ENCODE measurements at places on chromosomes 11 and 22.

- no peak for DNase-seq
Measured at GRCh38 chr22:19420321-19420720, 11.2 kb downstream of the HIRA start.

DNA sequence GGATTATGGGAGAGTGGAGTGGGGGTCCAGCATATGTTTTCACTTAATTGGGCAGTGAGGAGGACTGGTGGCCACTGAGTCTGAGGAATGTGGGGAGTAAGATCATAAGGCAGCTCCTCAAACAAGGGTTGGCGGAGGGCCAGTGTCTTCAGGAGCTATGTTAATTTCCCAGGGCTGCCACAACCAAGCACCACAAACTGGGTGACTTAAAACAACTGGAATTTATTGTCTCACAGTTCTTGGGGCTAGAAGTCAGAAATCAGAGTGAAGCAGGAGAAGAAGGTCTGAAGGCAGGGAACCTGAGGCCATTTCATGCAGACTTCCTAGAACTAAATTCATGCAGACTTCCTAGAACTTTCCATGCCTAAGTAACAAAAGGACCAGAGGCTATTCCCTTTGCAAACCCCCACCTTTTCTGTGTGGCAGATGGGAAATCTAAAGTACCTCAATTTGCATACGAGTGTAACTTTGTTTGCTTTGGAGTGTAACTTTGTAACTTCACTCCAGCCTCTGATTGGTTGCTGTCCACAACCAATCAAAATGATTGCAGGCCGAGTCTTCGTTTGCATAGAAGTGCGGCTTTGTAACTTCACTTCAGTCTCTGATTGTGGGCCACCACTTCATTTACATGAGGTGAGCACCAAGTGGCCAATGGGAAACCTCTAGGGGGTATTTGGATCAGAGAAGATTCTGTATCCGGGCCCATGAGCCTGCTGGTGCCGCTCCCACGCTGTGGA lies 50.5 kb upstream of the ZBED5 start:
- no peak for DNase-seq

DNA sequence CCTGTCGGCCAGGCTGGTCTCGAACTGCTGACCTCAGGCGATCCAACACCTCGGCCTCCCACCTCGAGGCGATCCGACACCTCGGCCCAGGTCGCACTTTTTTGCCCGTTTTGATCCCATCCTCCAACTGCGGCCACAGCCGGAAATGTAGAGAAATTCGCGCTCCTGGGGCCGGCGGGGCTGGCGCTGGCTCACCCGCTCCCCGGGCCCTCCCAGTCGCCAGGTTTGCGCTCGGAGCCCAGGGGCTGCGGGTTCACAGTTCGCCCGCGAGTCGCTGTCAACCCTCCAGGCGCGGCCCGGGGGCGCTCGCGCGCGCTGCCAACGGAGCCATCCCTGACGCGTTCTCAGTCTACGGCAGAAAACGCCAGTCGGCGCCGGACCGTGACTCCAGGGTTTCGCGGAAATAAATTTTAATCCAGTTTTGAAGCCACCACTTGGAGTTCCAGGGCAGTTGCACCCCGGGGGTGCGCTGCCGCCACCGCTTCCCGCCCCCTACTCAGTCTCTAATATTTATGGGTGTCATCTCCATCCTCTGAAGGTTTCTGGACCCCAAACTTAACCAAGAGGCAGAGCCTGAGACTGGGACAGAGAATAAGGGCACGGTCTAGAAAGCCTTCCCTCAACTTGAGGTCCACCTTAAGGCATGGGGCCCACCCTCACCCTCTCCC lies 1.5 kb upstream of the KLHDC7B start:
- DNase-seq: peak; percentile 81

GRCh38 chr11:73862986-73863385 lies 13.7 kb downstream of the COA4 start:
- no peak for DNase-seq

- DNase-seq: peak; percentile 35
Measured at GRCh38 chr11:34215806-34216453, 110.5 kb downstream of the NAT10 start.

- no peak for DNase-seq
Measured at GRCh38 chr11:9566561-9567063, 6.9 kb upstream of the WEE1 start.

DNA sequence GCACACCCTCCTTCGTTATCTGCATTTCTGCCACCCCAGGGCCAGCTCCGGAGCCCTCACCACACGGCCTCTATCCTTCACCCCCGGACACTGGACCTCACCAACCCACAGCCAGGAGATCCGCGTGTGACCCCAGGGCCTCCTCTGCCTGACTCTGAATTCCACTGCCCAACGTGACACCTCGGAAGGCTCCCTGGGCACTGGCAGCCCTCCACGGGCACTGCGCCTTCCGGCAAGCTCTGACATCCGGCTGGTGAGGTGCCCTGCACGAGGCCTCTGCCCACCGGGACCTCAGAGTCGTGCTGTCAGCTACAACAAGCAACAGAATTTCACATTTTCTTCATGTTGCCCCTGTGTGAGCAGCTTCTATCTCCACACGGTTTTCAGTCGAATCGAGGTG lies 148.3 kb downstream of the CRYBB2 start:
- no peak for DNase-seq

GRCh38 chr11:121443688-121444275 lies 8.3 kb upstream of the SORL1 start:
- DNase-seq: no peak

DNA sequence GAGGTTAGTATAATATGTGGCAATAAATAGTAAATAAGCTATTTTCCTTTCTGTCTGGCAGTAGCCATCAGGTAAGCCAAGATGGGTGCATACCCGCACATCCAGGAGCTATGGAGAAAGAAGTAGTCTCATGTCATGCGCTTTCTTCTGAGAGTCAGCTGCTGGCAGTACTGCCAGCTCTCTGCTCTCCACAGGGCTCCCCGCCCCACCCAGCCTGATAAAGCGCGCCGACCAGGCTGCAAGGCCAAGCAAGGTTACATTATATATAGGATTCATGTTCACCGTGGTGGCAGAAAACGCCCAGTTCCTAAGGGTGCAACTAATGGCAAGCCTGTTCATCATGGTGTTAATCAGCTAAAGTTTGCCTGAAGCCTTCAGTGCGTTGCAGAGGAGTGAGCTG lies 126.2 kb downstream of the ATG16L2 start:
- DNase-seq: no peak

- DNase-seq: no peak
Measured at GRCh38 chr22:42997582-42998090, 17.3 kb downstream of the PACSIN2 start.

DNA sequence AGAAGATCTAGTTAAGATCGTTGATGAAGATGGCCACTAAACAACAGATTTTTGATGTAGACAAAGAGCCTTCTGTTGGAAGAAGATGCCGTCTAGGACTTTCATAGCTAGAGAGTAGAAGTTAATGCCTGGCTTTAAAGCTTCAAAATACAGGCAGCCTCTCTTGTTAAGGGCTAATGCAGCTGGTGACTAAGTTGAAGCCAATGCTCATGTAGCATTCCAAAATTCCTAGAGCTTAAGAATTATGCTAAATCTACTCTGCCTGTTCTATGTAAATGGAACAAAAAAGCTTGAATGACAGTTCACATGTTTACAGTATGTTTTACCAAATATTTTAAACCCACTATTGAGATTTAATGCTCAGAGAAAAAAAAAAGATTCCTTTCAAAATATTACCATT lies 492.6 kb downstream of the CNTN5 start:
- DNase-seq: no peak

DNA sequence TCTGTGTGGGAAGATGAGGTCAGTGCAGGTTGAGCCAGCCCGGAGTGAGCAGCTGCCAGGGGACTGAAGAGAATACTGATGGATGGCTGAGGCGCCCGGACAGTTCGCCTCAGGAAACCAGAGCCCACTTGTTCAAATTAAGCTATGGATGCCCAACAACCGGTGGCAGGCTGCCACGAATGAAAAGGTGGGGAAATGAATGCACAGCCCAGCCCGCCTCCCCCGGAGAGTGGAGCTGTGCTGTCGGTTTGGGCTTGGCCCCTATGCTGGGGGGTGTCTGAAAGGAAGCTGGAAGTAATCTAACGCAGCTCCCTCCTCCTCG lies 21.9 kb downstream of the HSPA8 start:
- DNase-seq: no peak

- DNase-seq: no peak
Measured at GRCh38 chr11:132030896-132031295, 660.5 kb downstream of the NTM start.

- no peak for DNase-seq
Measured at GRCh38 chr11:19208959-19209546, 7.3 kb upstream of the CSRP3 start.

- no peak for DNase-seq
Measured at GRCh38 chr11:74179234-74180052, 8.4 kb downstream of the PPME1 start.

GRCh38 chr11:70368961-70369360 lies 29.4 kb upstream of the CTTN start:
- no peak for DNase-seq

DNA sequence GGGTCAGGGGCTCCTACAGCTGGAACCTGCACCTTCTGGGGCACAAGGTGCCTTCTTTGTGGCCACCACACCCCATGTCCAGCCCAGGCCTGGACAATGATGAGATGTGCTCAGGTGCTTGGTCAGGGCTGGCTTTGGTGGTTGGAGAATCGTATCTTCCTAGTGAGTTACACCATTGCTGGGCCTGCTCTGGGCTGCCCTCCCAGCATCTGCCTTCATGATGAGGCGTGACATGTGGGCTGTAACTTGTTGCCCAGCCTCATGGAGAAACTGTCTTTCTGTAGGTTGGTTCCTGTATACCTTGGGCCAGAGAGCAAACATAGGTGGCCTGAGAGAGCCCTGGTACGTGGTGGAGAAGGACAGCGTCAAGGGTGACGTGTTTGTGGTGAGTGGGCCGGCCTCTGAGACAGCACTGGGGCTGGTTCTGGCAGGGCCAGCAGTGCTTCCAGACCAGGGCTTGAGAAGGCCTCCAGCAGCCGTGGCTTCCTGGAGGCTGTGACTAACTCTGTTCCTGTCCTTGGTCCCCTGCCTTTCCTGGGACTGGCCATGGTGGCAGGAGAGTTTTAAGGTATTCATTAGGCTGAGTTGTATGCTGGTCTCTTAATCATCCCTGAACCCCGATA lies 18.1 kb downstream of the TRMU start:
- DNase-seq: no peak

DNA sequence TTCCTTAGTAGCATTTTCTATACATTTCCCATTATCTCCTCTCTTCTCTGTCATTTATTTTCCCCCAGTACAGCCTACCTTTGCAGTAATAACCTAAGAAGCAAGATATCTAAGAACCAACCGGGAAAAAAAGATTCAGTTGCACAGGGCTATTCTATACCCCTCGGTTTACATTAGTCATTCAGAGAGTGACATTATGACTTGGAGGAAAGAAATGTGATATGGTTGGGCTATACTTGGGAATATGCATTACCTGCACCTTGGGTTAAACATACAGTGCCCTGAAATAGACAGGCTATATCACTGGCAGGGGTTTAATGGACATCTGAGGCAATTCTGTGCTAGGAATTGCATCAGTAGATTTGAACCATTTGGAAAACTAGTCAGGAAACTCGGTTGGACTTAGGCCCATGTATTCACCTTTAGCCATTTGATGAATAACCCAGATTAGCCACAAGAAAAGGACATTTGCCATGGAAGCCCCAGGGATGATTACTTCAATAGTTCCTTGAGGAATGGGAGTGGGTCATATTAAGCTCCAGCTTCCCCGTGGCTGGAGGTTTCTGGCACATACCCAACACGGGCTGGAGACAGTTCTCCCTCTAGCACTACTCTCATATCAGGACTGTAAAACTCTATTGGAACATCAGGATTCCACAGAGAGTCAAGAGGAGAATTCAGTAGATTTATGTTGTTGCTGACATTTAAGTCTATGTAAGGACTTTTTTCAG lies 973.2 kb downstream of the NTM start:
- no peak for DNase-seq

DNA sequence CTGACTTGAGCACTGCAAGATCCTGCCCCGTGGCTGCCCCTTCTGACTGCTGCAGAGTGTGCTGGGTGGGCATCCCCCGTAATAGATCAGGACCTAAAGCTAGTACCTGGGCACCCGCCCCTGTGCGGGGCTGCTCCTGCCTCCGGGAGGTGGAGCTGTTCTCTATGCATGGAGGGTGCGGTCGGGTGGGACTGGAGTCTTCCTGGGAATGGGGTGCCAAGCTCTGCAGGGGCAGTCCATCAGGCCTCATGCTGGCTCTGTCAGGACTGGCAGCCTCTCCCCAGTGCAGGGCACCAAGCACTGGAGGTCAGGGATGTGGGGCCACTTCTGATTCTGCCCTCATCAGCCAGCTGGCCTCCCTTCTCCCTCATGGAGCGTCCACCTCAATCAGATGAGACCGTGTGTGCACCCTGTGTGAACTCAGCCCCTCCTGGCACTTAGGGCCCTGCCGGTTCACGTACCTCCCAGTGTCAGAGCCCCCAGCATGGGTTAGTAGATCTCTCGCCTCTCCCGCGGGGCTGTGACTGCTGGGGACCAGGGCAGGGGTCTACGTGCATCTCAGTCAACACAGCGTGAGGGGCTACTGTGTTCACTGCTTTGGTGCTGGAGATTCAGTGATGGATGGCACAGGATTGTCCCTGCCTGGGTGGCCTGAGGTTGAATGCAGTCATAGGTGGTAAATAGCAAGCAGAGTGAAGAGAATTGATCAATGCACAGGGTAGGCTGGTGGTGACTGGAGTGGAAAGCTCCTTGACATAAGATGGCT lies 30.8 kb downstream of the MPPED1 start:
- no peak for DNase-seq

GRCh38 chr11:125079151-125079877 lies 16.2 kb downstream of the SLC37A2 start:
- DNase-seq: peak; percentile 49

GRCh38 chr11:86688398-86689179 lies 16.2 kb upstream of the ME3 start:
- DNase-seq: peak; percentile 78

DNA sequence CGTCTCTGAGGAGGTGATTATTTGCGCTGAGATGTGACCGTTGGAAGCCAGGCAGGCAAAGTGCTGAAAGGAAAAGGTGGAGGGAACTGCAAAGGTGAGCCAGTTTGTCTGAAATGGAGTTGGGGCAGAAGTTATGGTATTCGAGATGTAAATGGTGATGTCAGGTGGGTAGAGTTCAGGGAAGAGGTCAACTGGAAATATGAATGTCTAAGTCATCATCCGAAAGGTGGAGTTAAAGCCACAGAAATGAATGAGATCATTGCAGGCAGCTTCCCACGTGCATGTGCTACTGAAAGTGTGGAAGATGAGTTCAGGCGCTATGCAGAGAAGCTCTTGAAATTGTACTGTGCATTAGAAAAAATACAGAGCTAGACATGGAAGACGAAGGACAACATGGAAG lies 2.2 kb upstream of the BPIFC start:
- no peak for DNase-seq

- DNase-seq: no peak
Measured at GRCh38 chr11:102704841-102705240, 728 bp downstream of the MMP27 start.

DNA sequence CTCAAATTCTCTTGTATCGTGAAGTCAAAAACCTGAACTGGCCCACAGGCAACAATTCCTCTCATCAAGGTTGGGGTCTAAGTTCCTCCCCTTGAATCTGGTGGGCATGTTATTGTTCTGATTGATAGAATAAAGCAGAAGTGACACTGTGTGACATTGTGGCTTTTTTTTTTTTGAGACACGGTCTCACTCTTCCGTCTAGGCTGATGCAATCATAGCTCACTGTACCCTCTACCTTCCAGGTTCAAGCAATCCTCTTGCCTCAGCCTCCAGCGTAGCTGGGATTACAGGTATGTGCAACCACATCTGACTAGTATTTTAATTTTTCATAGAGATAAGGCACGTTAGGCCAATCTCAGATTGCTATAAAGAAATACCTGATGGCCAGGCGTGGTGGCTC lies 8.9 kb upstream of the PELI3 start:
- peak; percentile 34 for DNase-seq

Data from inflammatory macrophage treated with lipopolysaccharide for 4 hours (primary cell).